ENCODE measurements at places on chromosomes 1 and 21.
A peak's percentile ranks its signal among the peaks of the same experiment; 100 is the strongest.

- DNase-seq = no peak
These were observed 34.5 kb upstream of the TRABD2B start for GRCh38 chr1:48031676-48032075.

DNA sequence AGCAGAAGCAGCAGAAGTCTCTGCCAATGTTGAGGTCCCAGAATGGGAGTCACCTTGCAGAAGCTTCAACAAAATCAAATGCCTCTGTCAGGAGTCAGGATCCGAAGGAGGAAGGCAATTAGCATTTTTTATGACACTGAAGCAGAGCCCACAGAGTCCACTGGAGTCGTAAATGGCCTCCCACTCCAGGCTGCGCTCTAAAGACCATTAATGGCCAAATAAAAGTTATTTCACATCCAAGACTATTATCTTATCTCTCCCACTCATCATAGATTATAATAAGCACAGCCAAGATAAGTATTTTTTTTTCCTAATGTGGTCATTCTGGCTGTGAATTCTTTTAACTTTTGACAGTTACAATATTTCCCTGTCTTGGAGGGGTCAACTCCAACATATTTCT lies 191.1 kb upstream of the C8B start:
- no peak for DNase-seq

DNA sequence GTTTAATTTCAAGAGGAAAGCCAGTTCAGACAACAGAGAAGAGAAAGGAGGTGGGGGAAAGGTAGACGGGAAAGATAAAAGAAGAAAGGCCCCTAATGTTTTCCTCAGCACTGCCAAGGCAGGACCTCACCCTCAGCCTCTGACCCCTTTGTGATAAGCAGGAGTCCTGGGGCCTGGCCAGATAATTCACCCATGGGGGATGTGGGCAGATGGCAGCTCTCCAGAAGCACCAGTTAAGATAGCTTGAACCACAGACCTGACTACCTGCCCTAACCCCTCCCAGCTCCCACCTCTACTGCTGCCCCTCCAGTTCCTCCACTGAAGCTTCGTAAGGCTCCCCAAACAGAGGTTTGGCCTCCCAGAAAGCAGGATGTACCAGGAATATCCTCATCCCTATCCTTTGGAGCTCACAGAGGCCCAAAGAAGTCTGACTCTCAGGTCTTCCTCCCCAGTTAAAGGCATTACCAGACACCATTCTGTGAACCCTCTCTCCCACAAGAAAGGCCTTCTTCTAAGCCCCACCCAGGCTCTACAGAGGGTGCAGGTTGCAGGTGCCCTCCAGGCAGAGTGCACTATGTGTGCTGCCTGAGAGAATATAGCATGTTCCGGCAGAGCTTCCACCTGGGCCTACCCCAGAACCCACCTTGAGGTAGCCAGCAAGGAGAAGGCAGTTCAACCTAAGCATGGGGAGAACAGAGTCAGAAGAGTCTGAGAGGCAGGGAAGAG lies 9.2 kb upstream of the SNAPIN start:
- peak; percentile 70 for DNase-seq

- no peak for DNase-seq
These were observed 299.1 kb downstream of the CAMTA1 start for GRCh38 chr1:7084232-7084894.

- DNase-seq = no peak
These were observed 3.6 kb upstream of the SMPDL3B start for GRCh38 chr1:27931184-27931583.

GRCh38 chr1:42319128-42319851 lies 15.7 kb downstream of the FOXJ3 start:
- DNase-seq = no peak

- no peak for DNase-seq
These were observed 3.2 kb upstream of the PLEKHA6 start for GRCh38 chr1:204362984-204363334.

GRCh38 chr1:6935361-6935883 lies 150.2 kb downstream of the CAMTA1 start:
- no peak for DNase-seq

DNA sequence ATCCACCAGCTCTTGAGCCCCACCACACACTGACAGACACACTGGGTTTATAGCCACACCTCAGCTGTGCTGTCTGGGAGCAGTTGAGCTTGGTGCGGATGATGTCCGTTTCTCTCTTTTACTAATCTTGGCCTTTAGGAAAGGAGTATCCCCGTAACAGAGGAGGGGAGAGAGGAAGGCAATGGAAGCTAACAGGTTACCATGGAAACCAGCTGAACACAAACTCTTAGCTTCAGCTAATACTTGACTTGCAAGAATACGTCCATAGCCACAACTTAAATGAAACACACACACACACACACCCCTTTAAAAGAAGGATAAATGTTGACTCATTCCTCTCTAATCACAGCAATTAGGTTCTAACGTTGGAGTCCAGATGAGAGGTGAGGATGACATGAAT lies 28.0 kb upstream of the LRRN2 start:
- peak; percentile 34 for DNase-seq

- no peak for DNase-seq
These were observed 86.2 kb downstream of the NGF start for GRCh38 chr1:115251856-115252255.

- DNase-seq = no peak
These were observed 56.6 kb upstream of the EDN2 start for GRCh38 chr1:41540886-41541591.

- no peak for DNase-seq
These were observed 55.3 kb downstream of the CDC7 start for GRCh38 chr1:91555821-91556531.

- no peak for DNase-seq
These were observed 1.2 kb upstream of the CSMD2 start for GRCh38 chr1:34166191-34166624.

DNA sequence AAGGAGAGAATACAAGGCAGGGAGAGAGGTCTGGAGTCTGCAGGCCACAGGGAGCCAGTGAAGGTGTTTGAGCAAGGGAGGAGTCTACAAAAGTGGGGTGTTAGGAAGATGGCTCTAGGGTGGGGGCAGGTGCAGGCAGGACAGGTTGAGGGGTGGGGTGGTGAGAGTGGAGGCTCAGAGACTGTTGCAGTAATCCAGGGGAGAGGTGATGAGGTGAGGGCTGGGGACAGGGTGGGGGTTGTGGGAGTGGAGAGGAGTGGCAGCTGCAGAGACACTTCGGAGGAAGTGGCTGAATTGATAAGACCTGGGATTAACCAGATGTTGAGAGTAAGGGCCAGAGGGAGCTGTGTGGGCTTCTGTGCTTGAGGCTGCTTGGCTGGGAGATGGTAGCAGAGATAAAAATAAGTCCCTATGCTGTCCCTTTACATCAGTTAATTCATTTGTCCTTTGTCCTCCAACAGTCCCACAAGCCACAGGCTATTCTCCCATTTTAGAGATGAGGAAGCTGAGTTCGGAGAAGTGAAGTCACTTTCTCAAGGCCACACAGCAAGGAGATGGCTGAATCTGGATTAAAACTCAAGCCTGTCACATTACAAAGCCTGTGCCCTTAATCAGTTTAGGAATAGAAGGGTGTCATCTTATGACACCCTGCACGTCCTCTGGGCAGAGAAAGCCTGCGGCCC lies 54.8 kb upstream of the SYNC start:
- no peak for DNase-seq

DNA sequence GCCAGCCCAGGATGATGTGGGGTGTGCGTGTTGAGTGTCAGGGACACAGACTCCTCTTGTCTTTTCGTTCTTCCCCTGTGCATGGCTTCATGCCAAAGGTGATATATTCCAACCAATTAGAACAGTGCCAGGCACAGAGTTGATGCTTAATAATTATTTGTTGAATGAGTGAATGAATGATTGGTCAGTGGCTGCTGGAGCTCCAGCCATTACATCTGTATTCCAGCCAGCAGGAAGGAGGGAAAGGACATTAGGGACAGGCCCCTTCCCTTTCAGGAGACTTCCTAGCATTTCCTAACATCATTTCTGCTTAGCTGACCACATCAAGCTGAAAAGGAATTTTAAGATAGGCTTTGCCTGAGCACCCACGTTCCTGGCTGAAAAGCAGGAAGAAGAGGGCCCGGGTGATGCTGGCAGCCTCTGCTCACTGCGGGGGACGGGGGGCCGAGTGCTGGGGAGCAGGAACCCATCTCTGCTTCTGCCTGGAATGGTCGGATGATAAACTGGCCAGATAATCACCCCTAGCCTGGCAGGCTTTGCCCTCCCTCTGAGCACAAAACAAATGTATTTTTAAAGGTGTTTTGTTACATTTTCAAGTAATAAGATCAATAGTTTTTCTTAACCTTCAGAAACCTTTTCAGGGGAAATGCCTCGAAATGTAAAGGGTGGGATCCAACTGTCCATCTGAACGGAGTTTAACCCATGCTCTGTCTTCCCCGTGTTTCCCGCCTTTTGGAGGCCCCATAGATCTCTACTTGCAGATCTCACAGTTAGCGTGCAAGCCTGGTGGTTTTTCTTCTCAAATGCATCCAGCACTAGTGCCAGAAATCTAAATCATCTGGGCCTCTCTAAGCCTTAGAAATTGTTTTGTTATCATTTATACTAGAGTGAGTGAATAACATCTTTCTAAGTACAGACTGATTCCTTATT lies 39.0 kb downstream of the SLC37A1 start:
- no peak for DNase-seq

- DNase-seq = no peak
These were observed 50.4 kb upstream of the STUM start for GRCh38 chr1:226497991-226498639.

DNA sequence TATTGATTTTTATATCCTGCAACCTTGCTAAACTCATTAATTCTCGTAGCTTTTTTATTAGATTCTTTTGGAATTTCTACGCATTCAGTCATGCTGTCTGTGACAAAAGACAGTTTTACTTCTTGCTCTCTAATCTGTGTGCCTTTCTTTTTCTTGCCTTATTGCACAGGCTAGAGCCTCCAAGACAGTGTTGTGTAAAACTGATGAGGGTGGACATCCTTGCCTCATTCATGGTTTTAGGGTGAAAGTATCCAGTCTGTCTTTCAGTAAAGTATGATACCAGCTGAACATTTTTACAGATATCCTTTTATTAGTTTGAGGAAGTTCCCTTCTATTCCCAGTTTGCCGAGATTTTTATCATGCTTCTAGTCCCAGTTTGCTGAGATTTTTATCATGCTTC lies 133.8 kb downstream of the HS2ST1 start:
- no peak for DNase-seq

- DNase-seq = no peak
These were observed 17.8 kb downstream of the COL24A1 start for GRCh38 chr1:86138746-86139145.
